ENCODE measurements at places on chromosomes 12 and 14.

GRCh38 chr14:22580625-22581024, 8.4 kb downstream of the DAD1 start:
- DNase-seq = no peak

DNA sequence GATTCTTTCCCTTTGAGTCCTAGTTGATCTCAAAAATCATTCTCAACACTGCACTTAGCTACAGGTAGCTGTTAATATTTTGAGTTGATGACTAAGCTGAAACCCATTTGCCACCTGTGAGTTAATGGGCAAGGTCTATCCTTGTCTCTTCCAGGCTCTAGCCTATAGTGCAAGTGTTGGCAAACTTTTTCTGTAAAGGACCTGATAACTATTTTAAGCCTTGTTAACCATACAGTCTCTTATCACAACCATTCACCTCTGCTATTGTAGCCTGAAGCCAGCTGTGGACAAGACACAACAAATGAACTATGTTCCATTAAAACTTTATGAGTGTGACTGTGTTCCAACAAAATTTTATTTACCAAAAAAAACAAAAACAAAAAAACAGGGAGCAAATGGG, 19.4 kb downstream of the RAP1B start:
- no peak for DNase-seq

DNA sequence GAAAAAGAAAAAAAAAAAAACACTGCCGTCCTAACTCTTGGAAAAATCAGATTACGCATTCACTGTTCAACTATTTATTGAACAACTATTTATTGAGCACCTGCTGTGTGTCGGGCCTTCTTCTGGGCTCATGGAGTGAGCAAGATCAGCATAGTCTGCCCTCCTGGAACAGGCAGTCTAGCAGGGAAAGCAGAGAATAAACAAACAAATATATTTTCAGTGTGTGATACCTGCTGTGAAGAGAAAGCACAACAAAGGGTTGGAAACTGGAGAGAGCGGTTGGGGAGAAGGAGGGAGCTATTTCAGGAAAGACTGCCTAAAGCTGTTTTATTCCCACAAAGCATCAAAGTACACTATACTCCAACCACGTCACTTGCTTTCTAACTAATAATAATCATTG, 10.8 kb downstream of the PROX2 start:
- no peak for DNase-seq

GRCh38 chr14:99544991-99545390, 59.0 kb downstream of the CCDC85C start:
- DNase-seq = no peak

DNA sequence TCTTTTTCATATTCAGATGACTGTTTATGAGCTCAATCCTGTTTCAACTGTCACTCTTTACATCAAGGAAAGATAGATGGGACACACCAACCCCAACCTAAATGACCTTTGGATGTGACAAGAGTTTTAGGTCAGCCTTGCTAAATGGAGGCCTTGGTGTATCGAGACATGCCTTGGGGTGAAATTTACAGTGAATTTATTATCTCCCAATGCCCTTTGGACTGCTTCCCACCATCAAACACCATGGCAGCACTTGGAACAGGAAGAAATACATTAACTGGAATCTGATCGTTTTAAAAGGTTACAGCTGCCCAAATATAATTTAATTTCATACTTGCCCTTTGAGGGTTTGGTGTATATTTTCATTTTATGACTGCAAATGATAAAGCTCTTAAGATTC, 327.6 kb downstream of the SOX5 start:
- no peak for DNase-seq

- no peak for DNase-seq
These were observed 67.1 kb downstream of the FOXN4 start for GRCh38 chr12:109241936-109242335.

- DNase-seq = peak; percentile 29
These were observed 37.9 kb downstream of the A2ML1 start for GRCh38 chr12:8860165-8860961.

- DNase-seq = no peak
These were observed 458.9 kb downstream of the NOVA1 start for GRCh38 chr14:26138764-26139445.

DNA sequence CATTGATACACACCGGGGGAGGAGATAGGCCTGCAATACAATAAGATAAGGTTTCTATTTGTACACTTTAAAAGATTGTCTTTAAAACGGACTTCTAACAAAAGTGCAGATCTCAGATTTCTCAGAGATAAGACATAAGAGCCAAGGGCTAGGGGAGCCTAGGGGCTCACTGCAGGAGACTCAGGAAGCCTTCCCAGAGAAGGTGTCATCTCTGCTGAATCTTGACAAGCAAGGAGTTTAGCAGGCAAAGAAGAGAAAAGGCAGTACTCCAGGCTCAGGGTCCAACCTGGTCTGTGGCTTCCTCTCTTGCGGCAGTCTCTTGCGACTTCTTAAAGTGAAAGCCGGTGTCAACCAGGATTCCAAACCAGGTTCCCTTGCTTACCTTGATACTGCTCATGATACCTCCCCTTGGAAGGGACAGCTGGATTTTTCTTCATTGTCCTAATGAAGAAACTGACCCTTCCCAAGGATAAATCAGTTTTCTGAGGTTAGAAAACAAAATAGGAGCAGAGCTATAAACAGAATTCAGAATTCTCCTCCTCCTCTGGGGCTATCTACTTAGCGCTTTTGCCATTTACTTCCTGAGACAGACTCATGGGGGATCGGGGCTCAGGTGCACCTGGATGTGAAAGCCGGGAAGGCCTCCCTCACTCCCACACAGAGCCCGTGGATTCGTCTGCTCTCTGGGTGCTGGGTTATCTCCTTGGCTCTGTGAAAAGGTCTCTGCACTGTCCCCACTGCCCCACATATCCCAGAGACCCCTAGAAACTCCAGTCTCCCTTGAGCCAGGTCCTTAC, 1.7 kb upstream of the SCNN1A start:
- no peak for DNase-seq

GRCh38 chr14:65620195-65620594, 207.7 kb downstream of the FUT8 start:
- DNase-seq = no peak

DNA sequence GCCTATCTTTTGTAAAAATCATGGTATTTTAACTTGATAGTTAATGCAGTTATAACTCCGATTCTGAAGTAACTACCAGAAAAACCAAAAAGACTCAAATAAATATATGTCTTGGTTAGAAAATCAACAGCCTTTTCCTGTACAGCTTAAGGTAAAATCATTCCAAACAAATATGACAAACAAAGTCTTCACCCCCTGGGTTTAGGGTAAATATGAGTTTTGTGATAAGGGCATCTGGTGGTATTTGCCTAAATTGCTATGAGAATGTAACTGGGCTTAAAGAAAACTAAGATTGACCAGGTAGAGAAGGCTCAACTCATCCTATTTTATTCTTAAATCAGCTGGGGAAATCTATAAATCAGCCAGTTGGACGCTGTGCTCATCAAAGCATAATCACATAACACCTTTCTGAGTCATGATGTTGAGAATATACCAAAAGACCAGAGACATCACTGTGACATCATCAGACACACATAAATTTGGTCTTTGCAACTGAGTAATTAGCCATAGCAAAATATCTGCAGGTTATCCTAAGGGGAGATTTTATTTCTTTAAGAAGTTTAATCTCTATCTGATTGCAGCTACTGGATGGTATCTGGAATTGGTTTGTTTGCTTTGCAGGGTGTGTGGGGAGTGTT, 133.9 kb downstream of the STXBP6 start:
- no peak for DNase-seq

GRCh38 chr12:117662220-117662619, 300.8 kb upstream of the NOS1 start:
- no peak for DNase-seq

- DNase-seq = peak; percentile 73
These were observed 57.9 kb upstream of the PNMA1 start for GRCh38 chr14:73771848-73772638.

DNA sequence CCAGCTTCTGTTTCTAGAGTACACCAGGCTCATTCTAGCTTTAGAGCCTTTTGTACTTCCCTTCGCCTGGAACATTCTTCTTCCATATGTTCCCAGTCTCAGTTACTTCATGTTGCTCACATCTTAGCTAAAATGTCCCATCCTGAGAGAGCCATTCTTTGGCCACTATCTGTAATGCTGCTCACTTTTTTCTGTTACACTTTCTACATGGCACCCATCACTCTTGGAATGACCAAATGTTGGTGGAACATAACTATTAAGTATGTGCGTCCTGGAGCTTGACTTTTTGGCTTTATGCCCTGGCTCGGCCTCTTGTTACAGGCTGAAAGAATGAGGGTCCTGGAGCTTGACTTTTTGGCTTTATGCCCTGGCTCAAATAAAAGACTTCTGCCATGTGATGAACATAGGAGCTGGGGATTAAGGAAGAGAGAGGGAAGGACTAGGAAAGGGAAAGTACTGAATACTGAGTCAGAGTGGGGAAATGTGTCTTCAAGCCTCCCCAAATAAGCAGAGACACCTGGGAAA, 442.9 kb upstream of the ATP2B1 start:
- peak; percentile 13 for DNase-seq

DNA sequence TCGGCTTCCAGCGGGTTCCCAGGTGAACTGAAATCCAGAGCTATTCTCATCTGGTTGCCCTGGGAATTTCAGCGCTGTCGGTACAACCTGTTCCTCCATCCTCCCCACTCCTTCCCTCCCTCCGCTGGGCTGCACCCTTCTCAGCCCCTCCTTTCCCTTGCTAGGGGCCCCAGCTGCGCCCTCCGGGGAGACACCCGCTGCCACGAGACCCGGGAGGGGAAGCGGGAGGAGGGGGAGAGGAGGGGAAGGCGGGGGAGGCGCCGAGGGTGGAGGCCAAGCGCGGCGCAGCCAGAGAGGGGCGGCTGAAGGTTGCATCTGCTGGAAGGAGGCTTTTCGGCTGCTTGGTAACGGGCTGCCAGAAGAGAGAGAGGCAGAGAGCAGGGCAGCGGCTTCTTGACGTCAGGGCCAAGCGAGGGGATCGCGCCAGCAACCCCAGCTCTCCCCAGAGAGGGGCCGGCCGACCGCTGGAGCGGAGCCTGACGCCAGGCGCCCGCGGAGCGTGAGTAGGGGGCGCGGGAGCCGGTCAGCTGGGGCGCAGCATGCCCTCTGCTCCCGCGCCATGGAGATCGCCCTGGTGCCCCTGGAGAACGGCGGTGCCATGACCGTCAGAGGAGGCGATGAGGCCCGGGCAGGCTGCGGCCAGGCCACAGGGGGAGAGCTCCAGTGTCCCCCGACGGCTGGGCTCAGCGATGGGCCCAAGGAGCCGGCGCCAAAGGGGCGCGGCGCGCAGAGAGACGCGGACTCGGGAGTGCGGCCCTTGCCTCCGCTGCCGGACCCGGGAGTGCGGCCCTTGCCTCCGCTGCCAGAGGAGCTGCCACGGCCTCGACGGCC, at the start of gene KCNA5:
KCNA5 (plus strand) TSS at position 291 of the 831 bp plus-strand sequence; CDS start at position 560, 269 bp downstream.
- DNase-seq = no peak

DNA sequence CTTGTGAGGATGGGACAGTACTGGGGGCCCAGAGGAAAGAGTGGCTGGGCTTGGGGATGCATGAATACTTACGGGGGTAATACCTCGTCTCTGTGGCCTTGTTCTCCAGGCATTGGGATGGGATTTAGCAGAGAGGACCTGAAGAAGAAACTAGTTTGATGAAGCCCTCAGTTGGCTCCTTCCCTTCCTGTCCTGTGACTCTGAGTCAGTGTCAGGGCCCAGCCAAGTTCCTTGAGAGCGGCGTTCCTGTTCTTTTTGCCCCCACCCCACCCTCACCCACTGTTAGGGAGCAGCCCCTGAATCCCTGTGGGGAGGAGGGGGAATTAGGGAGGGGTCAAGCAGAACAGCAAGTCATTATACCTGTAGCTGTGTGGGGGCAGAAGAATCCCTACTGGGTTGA, 5.2 kb upstream of the LRP1-AS start:
- no peak for DNase-seq

DNA sequence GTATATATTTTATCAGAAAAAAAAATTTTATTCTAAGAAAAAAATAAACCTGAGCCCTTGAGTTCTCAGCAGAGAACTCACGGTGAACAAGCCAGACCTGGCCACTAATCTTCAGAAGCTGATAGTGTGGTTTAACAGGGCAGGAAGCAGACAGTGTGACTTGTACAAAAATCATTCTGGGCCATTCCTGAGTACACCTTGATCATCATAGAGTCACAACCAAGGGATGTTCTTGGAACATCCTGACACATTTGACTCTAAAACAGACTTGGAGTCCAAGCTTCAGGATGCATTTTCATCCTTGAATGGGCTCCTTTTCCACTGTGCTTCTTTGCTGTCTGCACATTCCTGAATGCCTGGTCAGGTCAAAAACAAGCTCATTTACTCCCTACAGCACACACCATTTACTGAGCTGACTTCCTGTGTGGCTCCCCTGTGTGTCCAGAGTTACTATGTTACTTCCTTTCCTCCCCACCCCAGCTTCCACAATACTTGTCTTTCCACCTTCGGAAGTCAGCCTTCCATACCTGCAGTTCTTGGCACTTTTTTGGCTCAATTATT, 112.0 kb downstream of the ANO6 start:
- DNase-seq = no peak

DNA sequence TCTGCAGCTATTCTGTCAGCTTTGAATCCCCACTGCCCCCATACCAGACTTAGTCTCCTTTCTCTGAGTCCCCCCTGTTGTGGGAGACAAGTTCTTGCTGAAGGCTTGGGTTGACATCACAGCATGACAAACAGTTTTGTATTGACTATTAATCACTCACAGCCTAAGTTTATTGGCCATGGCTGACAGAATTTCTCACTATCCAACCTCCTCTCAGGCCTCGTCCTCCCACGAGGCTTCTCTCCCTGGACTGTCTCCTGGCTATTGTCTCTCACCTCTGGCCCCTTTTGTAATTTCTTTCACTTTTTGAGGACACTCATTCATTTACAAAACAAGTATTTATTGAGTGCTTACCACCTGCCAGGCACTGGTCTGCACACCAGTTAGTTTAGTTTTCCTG, 35.2 kb upstream of the DCD start:
- DNase-seq = no peak

DNA sequence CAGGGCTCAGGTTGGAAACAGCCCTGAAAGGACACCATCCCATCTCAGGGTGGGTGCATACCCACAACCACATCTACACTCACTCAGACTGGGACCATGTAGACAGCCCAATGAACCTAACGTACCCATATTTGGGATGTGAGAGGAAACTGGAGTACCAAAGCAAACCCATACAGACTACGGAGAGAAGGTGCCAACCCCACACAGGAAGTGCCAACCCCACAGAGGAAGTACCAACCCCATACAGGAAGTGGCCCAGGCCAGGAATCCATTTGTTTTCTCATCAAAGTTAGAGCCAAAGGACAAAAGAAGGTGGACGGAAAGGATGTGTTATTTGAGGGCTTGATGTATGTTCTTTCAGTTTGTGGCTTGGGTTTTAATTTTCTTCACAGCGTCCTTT, 19.5 kb upstream of the SPIC start:
- no peak for DNase-seq

- DNase-seq = no peak
These were observed 10.7 kb downstream of the KANSL2 start for GRCh38 chr12:48671231-48671856.

DNA sequence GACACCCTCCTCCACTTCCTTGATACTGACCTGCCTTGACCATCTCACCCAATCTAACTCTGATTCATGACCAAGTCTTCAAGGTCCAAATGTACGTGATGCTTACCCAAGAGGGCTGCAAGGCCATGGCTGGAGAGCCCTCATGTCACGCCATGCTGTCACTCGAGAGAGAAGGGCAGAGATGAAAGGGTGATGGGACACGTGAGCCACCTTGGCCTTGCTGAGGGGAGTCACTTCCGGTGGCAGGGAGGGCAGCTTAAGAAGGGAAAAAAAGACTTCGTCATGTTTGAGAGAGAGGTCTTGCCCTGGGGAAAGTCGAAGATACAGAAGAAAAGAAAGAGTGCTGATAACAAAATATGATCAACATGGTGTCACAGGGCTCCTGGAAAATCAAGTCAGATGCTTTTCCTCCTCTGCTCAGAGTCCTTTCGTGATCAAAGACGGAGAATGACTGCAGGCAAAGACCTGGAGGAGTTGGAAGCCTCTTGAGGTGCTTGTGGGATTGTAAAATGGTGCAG, 3.3 kb upstream of the SCARB1 start:
- no peak for DNase-seq
